Temporal lobe (tissue), 4 donors: ENCODE measurements at places on chromosomes 12 and 14. TPM values are rescaled to one million over a fixed set of nuclear protein-coding genes. Genes with fewer than 3 reads are reported as not detected.

SLC24A4 gene
- total RNA-seq = 0.25 TPM

CYP46A1 gene
- 6.1 TPM for total RNA-seq

PZP gene
- under 0.01 TPM for total RNA-seq

PGAM5 gene
- total RNA-seq = 15.0 TPM

KLHL42 gene
- 40.8 TPM for total RNA-seq

GLT1D1 gene
- 9.6 TPM for total RNA-seq

LTB4R2 gene
- total RNA-seq = 1.2 TPM

CCDC196 gene
- not detected for total RNA-seq

DDN gene
- total RNA-seq = 11.1 TPM

DBX2 gene
- 2.2 TPM for total RNA-seq

SRP54 gene
- total RNA-seq = 49.7 TPM

TBX3 gene
- total RNA-seq = 1.5 TPM

CLEC6A gene
- not detected for total RNA-seq

IRAK3 gene
- 5.4 TPM for total RNA-seq

FKBP3 gene
- 83.1 TPM for total RNA-seq

TBC1D30 gene
- 60.7 TPM for total RNA-seq

IAPP gene
- under 0.01 TPM for total RNA-seq

TEX52 gene
- not detected for total RNA-seq

SCAF11 gene
- total RNA-seq = 49.9 TPM

HOXC10 gene
- not detected for total RNA-seq

RFX4 gene
- total RNA-seq = 6.4 TPM

TMEM233 gene
- total RNA-seq = not detected

SLC6A12 gene
- 11.1 TPM for total RNA-seq
